Activated naive CD8-positive, alpha-beta T cell treated with anti-CD3 and anti-CD28 coated beads, Interleukin-2, amount 10 ng/mL, durations not matched to agents 7 days and 5 days (primary cell): ENCODE measurements at places on chromosomes 5 and 9. TPM values are rescaled to one million over a fixed set of nuclear protein-coding genes. Genes with fewer than 3 reads are reported as not detected.

DNA sequence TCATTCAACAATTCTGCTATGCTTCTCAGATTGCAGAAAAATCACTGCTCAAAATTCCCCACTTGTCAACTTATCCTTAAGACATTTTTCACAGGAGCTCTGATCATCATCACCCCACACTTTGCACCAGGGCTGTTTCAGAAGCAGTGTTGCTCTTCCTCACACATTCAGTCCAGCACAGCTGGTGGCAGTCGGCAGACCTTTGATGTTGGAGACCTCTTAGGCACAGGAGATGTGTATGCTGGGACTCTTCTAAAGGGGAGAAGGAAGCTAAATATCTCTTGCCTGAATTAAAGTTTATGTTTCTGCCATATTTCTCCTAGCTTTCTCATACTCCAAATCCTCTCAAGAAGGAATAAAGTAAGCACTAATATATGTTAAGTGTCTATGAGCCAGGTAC is 44.8 kb upstream of the SSBP2 start:
- no peak for DNase-seq

DNA sequence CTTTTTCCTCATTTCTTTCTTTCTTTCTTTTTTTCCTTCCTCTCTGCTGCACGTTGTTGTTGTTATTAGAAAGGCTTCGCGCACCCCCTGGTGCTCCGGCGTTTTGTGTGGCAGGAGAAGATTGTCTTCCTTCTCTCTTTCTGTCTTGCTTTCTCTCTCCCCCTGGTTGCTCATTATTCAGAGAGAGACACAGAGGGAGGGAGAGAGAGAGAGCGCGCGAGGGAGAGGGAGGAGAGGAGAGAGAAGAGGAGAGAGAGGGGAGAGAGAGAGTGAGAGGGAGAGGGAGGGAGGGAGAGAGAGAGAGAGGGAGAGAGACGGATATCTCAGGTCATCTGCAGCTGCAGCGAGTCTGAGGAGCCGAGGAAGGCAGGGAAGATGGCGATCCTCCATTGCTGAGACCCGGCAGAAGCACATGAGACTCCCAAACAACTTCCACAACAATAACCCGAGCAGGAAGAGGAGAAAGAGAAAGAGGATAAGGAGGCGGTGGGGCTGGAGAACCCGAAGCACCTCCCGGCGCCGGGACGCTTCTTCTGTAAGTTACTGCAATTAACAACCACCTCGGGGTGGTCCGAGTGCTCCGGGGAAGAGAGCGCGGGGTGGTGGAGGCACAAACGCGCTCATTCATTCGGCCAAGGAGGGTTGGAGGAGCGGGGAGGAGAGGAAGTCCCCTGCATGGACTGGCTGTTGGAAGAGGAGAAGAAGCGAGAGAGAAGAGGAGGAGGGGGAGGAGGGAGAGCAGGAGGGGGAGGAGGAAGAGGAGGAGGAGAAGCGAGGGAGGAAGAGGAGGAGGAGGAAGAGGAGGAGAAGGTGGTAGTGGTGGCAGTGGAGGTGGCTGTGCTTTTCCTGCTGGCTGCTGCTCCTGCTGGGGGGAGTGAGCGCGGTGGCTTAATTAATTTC is at the start of gene ZNF462:
ZNF462 (plus strand) TSS at position 346 of the 900 bp plus-strand sequence. CDS start 60,218 bp downstream, outside the sequence.
- DNase-seq = peak; percentile 29

DNA sequence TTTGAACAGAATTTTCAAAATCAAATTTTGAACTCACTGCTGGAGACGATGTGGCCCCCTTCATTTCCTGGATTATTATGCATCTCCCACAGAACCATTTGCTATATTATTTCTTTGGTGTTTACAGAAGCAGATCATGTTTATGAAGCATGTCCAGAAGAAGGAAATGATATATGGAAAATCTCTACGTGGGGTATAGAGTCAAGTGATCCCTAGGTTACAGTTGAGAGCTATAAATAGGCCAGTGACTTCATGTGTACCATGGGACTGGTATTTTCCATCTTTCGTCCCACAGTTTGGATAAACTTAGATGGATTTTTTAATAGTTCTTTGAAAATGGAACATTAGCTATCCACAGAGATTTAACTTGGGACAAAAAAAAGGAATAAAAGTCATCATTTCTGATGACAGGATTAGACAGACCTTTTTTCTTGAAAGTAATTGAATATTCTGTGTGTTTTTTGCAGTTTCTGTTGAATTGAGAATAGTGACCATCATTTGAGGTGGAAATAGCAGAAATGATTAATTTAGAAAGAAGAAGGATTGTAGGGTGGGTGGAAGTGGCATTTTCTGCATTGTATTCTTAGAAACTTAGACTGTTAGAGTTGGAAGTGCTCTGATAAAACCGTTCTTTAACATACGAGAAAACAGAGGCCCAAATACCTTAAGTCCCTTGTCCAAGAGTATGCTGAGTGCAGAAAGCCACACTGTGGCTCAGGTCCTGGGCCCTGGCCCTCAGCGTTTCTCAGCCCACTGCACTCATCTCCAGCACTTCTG is 136.4 kb downstream of the PIP5K1B start:
- DNase-seq = no peak

DNA sequence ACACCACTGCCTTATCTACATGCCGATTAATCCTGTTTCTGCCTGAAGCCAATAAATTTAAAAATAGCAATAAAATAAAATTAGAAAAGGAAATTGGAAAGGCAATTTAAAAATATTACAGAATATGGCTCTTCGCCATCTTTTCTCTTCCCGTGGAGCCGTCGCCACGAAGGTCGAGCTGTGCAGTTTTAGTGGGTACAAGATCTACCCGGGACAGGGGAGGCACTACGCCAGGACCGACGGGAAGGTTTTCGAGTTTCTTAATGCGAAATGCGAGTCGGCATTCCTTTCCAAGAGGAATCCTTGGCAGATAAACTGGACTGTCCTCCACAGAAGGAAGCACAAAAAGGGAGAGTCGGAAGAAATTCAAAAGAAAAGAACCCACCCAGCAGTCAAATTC is 41.7 kb upstream of the SMC5 start:
- DNase-seq = no peak

GRCh38 chr5:54385994-54386393 is 69.5 kb upstream of the HSPB3 start:
- DNase-seq = no peak

The OR1Q1 gene
- total RNA-seq = not detected

DNA sequence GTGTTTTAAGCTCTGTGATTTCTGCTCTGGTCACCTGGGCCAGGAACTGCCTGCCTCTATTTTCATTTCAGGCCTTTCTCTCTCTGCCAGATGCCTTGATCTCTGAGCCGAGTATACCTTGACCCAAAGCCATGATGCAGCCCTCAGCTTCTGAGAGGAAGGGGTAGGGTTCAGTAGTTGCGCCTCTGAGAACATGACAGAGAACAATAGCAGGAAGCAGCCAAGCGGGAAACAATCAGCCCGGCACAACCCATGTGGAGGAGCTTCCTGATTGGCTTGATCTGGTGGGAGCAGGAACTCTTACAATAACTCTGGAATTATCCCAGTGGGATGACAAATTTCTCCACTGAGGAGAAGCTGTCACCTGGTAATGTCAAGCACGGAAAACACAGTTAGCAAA is 127.4 kb downstream of the PALM2AKAP2 start:
- no peak for DNase-seq

The LCN2 gene
- total RNA-seq = not detected

DNA sequence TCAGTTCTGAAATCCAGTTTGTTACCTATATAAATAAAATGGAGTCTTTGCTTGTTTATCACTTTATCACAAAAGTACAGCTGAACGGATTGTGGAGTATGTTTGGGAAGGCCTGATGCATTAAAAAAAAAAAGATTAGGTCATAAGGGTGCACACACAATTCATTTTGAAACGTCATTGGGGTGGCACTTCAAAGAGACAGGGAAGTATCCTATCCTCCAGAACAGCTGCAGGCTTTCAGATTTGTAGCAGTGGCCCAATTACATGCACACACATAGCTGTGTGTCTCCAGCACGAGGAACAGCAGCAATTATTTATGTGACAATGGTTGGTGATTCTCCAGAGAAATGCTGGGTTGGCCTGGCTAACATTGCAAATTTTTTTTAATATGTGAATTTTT is 46.8 kb upstream of the FER start:
- no peak for DNase-seq

DNA sequence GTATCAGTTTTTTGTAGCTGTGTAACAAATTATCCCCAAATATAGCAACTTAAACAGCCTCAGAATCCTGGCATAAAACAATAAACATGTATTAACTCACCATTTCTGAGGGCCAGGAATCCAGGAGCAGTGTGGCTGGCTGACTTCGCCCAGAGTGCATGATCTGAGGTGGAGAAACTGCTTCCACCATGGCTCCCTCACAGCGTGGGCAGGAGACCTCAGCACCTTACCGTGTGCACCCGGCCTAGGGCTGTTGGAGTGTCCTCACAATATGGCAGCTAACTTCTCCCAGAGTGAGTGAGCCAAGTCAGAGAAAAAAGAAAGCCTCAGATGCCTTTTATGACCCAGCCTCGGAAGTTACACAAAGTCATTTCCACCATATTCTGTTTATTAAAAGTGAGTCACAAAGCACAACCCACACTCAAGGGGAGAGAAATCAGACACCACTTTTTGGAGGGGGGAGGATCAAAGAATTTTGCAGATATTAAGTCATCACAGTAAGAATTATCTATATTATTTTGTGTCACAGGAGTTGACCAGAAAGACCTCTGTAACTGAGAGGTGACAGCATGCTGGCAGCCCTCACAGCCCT is 59.6 kb downstream of the TSTD2 start:
- no peak for DNase-seq

GRCh38 chr9:5748438-5748837 is 84.5 kb downstream of the ERMP1 start:
- DNase-seq = no peak

DNA sequence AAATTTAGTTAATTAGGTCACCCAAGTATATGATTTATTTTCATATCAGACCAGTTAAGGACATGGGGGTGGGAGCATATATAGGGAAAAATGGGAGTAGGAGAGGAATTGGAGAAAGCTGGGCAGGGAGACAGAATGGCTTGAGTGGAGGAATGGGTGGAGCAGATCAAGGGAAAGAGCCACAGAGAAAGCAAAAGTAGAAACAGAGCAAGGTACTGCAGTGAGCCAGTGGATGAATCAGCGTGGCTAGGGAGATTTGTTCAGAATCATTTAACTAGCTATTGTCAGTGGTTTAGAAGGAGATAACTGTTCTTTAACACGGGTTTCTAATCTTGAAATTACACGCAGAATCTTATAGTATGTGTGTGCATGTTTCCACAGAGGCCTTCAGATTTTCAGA is 37.4 kb downstream of the SNX24 start:
- no peak for DNase-seq

The TOR1B gene
- total RNA-seq = 28.6 TPM

The ZNF608 gene
- not detected for total RNA-seq

- DNase-seq = no peak
These were observed 120.6 kb downstream of the TRIO start for GRCh38 chr5:14263699-14264098.

The C9orf43 gene
- 0.54 TPM for total RNA-seq

DNA sequence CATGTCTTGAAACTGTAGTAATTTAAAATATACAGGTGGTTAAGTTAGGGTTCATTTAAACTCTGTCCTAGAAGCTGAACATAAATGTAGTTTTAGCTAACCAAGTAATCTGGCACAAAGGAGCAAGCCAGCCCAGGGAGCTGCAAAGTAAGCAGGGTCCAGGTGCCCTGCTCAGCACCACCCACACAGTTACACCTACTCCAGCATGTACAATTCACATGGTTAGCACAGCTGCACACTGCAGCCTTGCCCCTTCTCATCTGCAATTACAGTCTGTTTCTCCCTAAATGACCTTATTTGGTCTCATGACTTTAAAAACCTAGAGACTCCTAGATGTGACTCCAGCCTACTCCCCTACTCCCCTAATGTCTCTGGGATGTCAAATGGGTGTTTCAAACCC is 128.4 kb downstream of the EPB41L4A start:
- no peak for DNase-seq

DNA sequence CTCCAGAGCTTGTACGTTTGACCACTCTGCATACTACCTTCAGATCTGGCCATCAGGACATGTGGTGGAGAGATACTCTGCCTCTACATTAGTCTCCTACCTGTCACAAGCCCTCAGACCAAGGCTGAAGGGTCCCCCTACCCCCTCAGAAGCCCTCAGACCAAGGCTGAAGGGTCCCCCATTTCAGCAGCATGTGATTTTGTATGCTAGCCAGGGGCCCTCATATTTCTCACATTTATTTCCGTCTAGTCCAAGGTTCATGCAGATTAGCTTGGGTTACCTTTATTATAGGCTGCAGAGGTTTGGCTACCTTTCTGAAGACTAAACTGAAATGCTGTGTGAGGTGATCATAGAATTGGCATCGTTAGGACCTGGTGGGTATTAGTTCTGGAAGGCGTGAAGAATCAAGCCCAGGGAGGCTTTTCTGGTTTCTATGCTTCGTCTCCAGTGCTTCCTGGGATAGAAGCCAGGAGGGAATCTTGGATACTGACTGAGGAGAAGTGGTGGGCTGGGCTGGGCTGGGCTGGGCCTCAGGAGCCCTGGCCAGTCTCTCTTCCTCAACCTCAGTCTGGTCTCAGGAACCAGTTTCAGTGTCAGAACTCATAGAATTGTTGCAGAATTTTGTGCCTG is 2.8 kb downstream of the SMIM32 start:
- DNase-seq = no peak

The PCDHB4 gene
- not detected for total RNA-seq

DNA sequence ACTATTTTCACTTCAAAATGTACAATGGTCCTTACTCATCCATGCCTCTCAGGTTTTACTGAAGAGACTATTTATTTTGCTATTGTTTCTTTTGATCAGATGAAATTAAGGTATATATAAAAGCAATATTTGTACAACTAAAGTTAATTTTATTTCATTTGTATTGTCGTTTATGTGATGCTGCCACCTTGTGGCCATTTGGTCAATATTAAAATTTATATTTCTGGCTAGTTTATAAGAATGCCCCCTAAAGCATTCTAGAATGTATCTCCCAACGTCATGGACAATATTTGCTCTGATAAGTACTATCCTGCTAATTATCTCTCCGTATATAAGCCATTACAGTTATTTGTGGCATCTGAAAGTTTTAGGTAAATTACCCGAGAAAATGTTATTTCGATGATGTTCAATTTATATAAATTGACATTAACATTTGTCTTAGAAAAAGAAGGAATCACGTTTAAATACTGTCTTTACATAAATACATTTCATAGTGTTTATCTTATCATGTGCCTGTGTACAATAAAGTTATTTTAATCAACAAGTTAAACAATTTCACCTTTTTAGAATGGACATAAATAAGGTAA is 680.0 kb downstream of the TAF11L14 start:
- no peak for DNase-seq

DNA sequence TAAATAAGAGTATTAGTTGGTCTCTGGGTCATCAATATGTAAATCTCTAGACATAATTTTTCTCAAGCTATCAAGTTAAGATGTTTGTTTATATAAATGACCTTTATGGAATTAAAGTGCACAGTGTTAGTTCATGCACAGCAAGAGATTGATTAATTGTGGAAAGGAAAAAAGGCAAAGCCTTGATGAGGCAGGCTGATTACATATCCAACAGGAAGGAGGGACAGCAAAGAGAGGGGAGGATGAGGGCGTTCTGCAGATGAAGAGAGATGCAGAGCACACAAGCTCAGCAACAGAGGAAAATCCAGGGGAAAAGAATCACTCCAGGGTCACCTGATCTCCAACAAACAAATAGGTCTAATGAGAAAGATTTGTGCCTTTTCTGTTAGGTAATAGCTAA is 16.5 kb downstream of the NTRK2 start:
- DNase-seq = no peak
